ENCODE measurements at places on chromosomes 7 and 10.

- no peak for DNase-seq
Measured at GRCh38 chr10:69709366-69709941, 79.4 kb downstream of the FAM241B start.

DNA sequence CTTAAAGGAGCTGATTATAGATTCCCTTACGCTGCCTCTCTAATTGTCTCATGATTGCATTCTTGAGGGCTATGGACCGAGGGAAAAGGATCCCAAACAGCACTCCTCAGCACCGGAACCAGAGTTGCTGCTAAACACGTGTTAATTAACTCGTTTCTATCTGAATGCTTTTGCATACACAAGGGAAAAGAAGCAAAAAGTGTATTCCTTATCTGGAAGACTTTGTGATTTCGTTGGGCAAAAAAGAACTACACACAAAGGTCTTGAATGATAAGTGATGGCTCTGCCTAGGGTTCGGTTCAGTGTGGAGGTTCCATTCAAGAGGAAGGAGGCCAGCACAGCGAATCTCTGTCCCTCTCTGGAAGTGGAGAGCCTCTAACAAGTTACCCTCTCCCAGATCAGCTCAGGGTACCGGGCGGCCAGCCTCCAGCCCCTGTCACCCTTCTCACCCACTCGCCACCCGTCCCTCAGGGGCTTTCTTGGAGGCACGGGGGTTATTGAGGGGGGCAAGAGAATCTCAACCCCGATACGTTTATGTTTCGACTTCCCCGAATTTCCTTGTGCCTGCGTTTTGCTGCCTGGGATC lies 515 bp upstream of the SLC4A2 start:
- DNase-seq: peak; percentile 36

GRCh38 chr7:104936546-104936945 lies 77.5 kb upstream of the KMT2E start:
- no peak for DNase-seq

GRCh38 chr10:69451209-69451783 lies at the start of gene TSPAN15:
TSPAN15 (plus strand) TSS chr10:69451465; CDS start chr10:69451595, 130 bp downstream.
- peak; percentile 70 for DNase-seq

DNA sequence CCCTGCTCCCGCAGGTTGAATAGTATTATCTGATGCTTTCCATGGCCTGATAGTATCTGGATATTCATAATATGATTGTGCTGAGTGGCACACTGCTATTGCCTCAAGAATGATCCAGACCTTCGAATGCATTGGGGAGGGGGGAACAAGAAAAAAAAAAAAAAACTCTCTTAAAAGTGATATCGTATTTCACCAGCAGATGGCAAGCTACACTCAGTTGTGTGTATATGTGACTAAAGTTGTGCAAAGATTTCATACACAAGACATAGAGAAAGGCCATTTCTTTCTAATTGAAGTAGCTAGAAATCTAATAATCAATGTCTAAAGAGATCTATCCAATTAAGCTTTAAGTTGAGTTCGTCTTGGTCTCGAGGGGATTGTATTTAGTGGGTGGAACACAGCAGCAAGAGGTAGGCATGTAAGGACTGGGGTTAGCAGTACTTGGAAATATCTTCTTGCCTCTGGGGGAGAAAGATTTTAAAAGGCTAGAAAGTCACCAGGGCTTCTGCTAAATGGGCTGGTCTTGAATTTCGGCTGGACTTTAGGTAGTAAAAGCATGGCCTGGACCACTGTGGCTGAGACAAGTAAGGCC lies 15.3 kb downstream of the SFRP4 start:
- peak; percentile 73 for DNase-seq

- no peak for DNase-seq
Measured at GRCh38 chr7:128861957-128862570, 592 bp upstream of the ATP6V1F start.

DNA sequence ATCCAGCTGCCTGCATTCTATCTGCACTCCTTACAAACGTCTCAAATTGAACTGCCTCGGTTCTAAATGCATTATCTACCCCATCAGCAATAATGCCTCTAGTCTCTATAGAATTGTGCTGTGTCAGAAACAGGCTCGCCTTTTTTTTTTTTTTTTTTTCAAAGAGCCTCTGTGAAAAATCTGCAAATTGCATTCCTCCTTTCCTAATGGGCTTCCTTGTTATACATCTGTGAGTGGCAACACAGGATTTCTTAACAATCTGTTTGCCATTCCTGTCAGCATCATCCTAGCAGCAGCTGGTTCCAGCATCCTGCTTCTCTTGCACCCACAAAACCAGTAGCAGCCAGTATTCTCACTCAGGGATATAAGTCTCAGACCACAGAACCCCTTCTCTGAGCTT lies 413.5 kb upstream of the SEMA3D start:
- no peak for DNase-seq

DNA sequence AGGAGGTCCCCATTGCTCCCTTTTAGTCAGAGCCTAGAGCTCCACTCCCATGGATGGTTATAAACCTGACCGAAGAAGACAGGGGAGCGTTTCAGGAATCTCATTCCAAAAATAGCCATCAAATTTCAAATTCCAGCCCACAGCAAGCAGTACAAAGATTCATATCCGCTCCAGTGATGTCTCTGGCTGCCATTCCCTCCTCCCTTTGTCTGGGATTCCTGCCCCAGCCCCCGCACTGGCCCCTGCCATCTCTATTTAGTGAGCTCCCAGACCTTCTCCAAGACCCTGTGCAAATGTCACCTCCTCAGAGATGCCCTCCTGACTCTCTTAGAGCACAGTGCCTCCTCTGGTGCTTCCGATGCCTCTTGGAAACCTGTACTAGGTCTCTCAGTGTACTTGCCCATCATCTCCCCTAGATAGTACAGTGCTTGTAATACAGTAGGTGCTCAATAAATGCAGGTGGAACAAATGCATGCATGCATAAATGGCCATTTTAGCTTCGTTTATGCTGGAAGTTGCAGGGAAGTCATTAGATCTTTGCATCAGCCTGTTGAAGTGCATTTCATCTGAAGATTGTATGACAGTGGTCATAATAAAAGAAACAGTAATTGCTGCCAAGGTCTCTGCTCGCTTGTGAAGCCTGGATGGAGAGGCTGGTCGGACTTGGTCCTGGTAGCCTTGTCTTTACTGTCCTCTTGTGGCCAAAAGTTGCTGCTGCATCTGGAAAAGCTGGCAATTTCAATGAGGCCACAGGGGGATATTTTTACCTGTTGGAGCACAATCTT lies 32.0 kb upstream of the HABP2 start:
- peak; percentile 63 for DNase-seq

DNA sequence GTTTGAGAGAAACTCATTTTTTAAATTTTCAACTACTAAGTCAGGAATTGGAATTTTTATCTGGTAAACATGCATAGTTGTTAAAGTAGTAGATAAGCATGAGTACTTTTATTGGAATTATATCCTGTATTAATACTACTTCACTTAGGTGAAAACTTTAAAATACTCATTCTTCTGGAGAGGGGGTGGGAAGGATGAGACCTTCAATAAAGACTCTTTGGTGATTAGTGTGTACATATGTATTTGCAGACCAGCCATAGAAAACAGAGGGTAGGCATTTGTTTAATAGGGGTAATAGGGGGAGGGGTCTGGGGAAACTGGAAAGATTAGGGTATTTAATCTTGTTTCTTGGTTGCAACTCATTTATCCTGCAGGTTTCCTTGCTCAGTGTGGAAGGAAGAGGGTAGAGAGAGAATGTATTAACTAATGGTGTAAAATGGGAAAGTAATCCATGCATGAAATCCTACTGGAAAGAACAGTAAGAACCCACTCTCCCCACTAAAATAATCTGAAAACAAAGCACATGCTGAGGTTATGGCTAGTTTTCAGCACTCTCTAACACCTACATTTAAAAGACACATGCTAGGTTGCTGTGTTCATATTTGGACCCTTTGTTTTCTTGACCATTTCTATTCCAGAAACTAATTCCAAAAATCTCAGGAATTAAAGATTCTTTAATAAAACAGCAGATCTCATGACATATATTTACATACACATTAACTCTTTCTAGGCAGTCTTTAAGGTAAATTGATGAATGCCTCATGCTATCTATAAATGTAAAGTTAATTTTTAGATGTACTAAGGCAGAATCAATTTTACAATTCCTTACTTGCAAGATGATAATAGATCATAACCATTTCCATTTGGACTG lies 6.2 kb upstream of the IGF2BP3 start:
- no peak for DNase-seq

GRCh38 chr10:24455447-24455846 lies 246.5 kb downstream of the KIAA1217 start:
- DNase-seq: no peak

DNA sequence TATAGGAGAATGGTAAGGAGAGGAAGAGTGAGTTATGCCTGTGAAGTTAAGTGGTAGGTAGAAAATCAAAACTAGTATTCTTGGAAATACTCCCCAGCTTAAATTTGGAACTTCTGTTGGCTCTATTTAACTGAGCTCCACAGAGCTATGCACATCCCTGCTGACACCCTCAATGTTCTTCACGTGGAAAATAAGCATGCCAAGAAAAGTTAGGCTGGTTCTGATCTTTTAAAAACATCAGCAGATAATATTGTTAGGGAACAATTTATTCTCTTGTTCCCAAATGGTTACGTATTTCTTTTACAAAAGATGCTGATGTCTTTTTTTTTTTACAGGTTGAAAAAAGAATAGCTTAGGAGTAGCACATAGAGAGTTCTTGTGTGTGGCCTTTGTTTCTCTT lies 111.3 kb downstream of the MKLN1 start:
- DNase-seq: no peak

DNA sequence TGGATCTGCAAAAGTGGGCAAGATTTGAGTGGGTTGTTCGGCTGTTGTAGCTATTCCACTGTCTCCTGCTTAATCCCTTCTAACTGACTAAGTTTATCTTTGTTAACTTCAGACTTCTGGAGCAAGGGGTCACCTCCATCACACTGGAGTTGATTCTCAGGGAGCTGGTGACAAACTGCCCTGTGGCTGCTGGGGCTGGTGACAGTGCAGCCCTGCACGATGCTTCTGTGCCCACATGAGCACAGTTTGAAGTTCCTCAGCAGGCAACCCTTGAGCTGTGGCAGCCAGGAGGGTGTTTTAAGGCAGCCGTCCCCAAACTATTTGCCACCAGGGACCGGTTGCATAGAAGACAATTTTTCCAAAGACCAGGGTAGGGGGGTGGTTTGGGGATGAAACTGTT lies 40.5 kb downstream of the ADRB1 start:
- no peak for DNase-seq

DNA sequence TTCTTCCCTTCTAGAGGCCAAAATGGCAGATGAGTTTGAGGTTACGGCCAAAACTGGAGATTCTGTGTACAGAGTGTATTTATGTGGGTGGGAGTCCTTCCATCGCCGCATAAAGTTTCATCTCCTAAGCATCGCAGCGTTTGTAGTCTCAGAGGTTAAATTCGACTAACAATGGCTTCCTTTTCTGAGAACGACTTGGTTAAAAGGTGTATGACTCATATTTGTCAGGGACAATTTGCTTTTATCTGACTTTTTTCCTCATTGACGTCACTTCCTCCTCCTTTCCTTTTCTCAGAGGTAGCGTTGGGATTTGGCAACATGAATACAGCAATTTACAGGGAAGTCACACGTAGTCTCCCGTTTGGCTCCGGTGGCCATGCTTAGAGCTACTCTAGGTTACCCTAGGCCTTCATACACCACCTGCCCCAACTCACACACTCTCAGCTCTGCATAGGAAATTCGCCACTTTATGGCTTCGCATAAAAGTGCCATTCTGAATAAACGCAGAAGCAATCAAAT lies 37.6 kb upstream of the TCF7L2 start:
- no peak for DNase-seq

GRCh38 chr7:102439963-102440795 lies 6.8 kb downstream of the ORAI2 start:
- DNase-seq: peak; percentile 81

DNA sequence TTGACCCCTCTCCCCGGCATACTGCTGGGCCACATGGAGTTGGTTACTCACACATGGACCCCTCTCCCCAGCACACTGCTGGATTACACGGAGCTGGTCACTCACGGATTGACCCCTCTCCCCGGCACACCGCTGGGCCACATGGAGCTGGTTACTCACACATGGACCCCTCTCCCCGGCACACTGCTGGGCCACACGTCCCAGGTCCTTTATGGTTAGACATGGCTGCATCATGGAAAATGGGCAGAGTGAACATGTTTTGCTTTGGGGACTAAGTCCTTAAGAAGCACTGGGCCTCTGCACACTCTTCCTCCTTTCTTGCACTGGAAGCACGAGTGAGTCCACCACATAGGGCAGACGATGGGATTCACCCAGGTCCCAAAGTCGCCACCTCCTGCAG lies 102.1 kb upstream of the SHH start:
- DNase-seq: no peak

- DNase-seq: peak; percentile 97
Measured at GRCh38 chr10:110497438-110498086, at the start of gene DUSP5. DUSP5 (plus strand) TSS chr10:110497907; CDS start chr10:110498122, 215 bp downstream.

DNA sequence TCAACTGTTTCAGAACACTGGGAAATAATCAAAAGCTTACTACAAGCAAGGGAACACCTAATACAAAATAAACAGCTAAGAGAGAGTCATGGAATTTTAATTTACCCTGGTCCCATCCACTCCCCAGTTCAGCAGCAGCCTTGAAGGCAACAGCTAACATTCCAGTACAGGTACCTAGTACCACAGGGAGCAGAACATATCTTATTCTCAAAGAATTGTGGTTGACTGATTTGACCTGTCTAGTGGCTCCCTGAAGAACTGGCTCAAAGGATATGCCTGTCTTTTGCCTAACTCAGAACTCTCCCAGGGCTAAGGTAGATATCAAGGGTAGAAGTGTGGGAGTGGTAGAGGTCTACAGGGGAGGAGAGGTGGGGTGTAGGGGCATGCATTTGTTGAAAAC lies 32.3 kb downstream of the SMURF1 start:
- no peak for DNase-seq
